ENCODE measurements at places on chromosomes 7 and 10.

DNA sequence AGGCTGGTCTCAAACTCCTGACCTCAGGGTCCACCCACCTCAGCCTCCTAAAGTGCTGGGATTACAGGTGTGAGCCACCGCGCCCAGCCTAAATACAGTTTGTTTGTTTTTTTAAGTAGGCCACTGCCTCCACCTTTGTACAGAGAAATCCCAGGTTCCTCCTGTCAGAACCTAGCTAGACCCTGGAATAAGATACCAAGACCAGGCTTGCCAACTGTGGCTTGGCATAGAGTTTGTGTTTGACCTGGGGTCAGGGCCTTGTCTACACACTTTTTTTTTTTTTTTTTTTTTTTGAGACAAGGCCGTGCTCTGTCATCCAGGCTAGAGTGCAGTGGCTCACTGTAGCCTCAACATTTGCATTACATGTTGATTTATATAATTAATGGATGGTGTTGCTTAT is 34.3 kb upstream of the DNAH11 start:
- DNase-seq, result no peak

GRCh38 chr7:27825891-27826290 is 85.9 kb downstream of the TAX1BP1 start:
- no peak for DNase-seq

GRCh38 chr10:54808186-54808935 is 7.3 kb upstream of the PCDH15 start:
- no peak for DNase-seq

- no peak for DNase-seq
Observed at GRCh38 chr7:69182596-69183467, 415.4 kb upstream of the AUTS2 start.

DNA sequence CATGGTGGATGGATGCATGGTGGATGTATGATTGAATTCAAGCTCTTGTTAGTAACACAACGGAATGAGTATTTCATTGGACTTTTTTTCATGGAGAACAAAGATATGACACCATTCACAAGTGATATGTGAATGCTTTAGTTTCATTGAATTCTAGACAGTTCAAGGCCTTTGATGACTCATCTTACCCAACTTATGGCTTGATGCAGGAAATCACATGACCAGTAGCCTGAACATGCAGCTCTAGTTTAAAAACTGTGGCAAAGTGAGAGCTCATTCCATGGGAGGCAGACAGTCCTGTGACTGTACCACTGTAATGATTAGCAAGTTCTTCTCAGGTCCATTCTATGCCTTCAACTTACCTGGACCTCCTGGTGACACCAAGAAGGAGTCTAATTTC is 1239.3 kb downstream of the TYW1 start:
- no peak for DNase-seq

DNA sequence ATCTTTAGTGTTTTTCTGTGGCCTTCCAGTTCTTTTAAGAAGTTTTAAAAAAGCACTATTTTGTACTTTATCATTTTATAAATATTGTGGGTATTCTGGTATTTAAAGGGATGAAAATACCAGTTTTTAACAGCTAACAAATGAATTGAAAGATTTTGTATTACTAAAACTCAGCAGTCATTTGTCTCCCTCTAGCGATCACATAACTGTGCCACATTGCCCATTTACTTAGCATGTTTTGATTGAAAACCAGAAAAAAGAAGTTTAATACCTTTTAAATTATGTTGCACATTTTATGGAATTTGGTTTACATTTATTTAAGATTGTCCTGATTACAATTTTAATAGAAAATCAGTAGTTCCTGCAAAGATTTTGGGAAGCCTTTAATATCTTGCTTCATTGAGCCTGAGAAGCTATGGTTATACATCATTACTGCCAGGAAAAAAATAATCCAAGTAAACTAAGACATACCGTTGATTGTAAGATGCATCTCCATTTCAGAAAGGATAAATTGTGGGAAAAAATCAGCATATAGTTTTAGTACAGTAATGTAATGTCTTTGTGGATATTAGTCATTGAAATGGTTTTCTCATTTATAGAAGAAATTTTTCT is 34.9 kb downstream of the TAX1BP1 start:
- no peak for DNase-seq

DNA sequence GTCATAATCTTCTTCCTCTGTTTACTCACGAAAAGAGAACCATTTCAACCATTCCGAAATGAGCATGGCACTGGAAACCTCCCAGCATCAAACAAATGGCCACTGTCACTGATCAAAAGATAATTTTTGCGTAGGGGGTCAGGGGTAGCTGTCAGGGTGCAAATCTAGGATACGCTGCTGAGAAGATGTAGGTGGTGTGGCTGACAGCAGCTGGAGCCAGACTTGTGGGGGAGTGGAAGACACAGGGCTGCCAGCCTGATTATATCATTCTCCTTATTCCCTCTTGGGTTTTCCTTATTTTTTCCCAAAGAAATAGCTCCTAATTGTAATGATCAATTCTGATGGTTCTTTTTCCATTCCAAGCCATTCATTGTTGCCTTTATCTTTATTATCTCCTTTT is 266.1 kb downstream of the SORCS1 start:
- DNase-seq, result no peak

DNA sequence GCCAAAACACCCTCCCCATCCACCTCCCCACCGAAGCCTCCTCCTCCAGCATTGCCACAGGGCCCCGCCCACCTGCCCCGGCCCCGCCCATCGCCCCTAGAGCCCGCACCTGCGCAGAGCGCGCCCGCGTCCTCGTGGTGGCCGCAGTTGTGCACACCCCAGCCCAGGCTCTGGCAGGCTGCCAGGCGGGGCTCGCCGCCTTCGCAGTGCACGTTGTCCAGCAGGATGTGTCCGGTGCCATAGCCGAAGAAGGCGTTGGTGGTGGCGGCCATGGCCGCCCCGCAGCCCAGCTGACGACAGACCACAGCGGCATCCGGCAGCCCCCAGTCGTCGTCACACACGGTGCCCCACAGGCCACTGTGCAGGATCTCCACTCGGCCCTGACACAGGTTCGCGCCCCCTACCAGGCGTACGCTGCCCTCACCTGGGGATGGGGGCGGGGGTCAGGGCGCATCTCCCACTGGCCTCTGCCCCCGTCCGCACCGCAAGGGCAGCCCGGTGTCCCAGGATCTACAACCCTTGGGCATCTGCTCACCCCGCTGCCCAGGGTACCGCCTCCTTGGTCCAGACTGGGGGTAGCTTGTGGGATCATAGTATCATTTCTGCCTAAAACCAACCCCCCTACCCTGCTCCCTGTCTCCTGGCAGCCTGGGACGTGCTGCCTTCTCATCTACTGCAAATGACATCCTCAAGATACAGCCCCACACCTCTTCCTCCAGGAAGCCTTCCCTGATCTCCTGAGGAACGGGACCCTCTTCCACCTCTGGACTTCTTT is 11.9 kb downstream of the SSC4D start:
- peak; percentile 85 for DNase-seq

DNA sequence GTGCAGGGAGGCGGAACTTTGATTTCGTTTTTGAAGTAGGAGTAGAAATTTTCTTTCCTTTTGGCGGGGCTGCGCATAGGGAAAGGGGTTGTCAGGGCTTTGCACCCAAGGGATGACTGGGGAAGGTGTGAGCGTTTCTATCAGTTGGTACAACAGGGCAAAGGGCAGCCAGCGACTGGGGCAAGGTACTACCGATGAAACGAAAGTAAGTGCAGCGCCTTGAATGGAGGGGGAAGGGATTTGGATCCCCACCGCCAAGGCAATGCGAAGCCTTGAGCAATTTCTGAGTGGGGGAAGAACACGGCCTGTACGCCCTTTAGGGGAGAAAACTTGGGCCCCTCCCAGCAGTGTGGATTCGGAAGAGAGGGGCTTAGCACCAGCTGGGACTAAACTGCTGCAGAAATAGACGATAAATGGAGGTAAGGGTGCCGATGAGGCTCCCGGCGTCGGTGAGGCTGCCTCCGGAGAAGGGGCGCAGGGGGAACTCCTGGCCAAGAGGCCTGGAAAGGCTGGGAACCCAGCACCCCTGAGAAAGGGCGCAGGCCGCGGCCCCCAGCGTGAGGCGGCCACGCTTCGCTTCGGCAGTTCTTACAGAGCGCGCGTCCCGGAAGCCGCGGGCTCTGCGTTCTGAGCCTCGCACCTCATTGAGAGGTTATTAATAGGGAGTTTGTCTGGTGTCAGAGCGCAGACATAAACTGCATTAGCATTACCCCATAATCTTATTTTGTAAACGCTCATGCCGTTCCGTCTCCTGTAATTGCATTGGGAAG is 10.0 kb upstream of the TLX1 start:
- DNase-seq, result peak; percentile 27

DNA sequence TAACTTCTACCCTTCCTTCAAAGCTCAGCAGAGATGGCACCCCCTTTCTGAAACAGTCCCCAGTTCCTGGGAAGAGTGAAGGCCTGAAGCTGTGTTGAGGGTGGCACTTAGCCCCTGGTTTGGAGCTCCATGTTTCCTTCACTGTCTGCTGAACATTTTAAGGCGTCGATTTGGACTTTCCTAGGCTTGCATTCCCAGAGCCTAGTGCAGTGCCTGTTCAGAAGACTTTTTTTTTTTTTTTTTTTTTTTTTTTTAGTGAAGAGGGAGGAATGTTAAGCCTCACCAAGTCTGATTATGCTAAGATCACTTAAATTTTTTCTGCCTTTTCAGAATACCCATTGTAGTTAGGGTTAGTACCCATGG is 97.0 kb downstream of the PFKFB3 start:
- no peak for DNase-seq

- no peak for DNase-seq
Observed at GRCh38 chr7:116232350-116232749, 22.0 kb downstream of the TES start.

DNA sequence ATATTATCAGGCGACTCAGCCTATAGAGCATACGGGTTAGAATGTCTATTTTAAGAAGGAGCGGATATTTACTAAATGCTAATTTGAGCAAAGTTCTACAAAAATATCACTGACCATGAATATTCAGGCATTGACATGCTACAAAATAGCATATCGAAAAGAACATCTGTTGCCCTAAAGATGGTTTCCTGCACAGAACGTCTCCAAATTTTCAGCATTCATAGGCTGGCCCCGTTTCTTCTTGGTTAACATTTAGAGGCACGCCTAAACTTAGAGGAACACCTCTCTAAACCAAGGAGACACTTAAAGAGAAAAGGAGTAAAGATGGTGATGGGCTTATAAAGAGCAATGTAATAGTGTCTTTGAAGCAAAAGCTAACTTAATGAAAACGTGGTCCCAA is 1.3 kb upstream of the MINPP1 start:
- no peak for DNase-seq

- no peak for DNase-seq
Observed at GRCh38 chr10:125846894-125847293, 23.5 kb downstream of the BCCIP start.

- no peak for DNase-seq
Observed at GRCh38 chr7:40234046-40234445, 99.2 kb downstream of the SUGCT start.

DNA sequence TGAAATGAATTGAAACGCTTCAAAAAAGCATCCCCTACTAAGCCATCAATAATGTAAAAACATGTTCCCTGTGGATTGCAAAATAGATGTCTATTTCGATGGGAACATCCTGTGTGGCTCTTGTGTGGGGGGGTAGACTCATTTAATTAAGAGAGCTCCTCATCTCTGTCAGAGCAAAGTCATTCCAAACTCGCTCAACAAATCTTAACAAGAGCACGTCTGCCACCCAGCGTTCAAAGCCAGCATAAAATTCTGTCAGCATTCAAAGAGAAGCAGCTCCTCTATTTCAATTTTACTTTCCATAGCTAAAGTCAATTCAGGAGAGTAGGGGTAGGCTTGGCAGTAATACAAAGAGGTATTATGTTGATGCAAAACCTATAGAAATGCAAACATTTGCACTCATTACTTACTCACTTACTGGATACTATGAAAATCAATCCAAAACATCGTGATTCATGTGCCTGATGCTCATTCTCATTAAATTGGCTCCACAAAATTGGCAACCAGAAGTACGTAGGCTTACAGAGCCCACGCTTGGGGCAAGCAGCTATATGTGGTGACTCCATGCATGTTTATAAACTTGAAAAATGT is 114.9 kb downstream of the IPMK start:
- DNase-seq, result peak; percentile 46

- DNase-seq, result no peak
Observed at GRCh38 chr10:102001435-102002068, 54.4 kb downstream of the ARMH3 start.

- no peak for DNase-seq
Observed at GRCh38 chr10:5466451-5467206, 32.7 kb downstream of the CALML5 start.

- no peak for DNase-seq
Observed at GRCh38 chr10:55183993-55184392, 383.0 kb upstream of the PCDH15 start.

DNA sequence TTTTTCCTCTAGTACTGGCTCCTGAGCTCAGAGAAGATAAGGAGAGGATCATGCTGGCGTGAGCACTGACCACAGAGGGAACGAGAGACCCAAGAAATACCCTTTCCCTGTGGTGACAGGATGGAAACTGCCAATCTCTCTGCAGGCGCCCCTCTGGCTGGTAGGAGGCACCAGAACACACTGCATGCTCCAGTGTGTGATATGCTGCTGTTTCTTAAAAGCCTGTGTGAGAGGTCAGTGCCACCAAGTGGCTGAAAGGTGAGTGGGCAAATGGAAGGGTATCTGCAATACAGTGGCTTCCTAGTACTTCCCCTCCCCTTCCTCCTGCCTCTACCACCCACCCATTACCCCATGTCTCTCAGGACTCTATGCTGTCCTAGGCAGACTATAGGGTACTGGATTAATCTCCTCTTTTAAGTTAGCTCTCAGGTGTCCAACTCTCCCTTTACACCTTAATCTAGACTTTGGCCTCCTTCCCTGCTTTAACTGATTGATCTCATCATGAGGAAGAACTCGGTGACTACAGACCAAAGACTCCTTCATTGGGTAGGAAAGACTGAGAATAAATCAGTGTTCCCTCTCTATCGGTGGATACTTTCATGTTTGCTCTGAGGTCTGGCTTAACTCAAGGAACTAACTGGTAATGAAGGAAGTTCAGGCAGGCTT is 283.6 kb downstream of the ADRA2A start:
- peak; percentile 14 for DNase-seq
